Foreskin keratinocyte (primary cell): ENCODE measurements at places on chromosomes 2 and 18. TPM values are rescaled to one million over a fixed set of nuclear protein-coding genes. Genes with fewer than 3 reads are reported as not detected.

- peak; percentile 71 for DNase-seq
Observed at GRCh38 chr2:237714690-237715458, 83.7 kb upstream of the RBM44 start.

DNA sequence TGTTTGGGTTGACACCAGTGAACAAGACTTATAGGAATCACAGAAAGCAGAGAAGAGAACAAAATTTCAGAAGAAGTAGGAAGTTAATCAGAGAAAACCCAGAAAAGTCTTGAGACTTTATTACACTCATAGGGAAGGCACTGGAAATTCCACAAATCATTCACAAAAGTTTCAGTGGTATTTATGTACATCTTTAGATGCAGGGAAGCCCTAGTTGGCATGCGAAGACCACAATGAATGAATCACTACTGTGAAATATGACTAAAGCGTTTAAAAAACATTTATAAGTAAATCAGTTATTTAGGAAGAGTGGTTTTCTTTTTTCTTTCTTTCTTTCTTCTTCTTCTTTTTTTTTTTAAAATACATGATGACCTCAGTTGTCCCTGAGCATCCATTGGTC, 105.1 kb downstream of the NUP35 start:
- no peak for DNase-seq

DNA sequence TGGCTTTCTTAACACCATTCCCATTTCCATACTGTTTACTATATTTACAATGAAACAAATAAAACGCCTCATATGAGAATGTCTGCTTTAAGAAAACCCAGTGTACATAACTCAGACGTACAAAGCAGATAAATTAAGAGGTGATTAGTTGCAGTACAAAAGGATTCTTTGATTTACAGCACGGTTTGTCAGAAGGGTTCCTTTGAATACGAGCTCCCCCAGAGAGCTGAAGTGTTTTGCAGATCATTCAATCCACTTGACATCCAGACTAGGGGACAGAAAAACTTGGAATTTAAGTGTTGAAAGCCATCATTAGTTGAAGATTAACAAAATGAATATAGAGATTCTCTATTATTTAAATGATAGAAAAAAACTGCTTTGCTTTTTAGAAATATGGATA, 72.5 kb downstream of the RAPGEF4 start:
- DNase-seq, result no peak

DNA sequence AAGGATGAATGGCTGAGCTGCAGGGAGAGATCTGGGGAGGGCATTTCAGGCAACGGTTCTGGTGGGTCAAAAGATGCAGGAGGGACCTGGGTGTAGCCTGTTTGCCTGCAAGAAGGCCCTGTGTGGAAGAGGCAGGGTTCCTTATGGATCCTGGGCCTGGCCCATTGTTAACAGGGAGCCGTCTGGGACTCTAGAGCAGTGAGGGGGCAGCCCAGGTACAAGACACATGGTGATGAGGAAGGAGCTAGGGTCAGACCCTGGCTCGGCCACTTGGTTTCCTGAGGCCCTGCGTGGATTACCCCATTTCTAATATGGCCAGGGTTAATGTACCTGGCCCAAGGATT, 124.9 kb downstream of the GLI2 start:
- DNase-seq, result no peak

GRCh38 chr2:104321796-104322349, 532.0 kb upstream of the POU3F3 start:
- DNase-seq, result no peak

DNA sequence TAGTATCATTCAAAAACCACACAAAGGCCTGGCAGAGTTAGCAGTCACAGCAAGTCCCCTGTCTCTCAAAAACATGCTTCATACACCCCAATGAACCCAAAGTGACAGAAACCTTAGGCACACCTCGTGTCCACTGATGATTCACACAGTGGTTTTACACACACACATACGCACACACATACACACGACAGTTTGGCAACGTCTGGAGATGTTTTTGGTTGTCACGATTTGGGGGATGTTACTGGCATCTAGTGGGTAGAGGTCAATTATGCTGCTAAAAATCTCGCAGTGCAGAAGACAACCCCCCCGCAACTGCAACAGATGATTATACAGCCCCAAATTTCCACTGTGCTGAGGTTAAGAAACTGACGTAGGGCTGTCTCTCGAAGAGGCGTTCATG, 72.9 kb upstream of the PARD3B start:
- no peak for DNase-seq

DNA sequence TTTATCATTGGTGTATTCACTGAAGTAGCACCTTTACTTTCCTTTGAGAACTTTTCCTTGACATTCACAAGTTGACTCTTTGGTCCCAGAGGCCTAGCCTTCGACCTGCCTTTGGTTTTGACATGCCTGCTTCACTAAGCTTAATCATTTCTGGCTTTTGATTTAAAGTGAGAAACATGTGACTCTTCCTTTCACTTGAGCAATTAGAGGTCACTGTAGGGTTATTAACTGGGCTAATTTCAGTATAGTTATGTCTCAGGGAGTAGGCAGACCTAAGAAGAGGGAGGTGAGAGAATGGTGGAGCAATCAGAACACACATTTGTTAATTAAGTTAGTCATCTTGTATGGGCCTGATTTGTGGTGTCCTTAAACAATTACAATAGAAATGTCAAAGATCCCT, 1040.7 kb upstream of the SLC39A10 start:
- DNase-seq, result no peak

DNA sequence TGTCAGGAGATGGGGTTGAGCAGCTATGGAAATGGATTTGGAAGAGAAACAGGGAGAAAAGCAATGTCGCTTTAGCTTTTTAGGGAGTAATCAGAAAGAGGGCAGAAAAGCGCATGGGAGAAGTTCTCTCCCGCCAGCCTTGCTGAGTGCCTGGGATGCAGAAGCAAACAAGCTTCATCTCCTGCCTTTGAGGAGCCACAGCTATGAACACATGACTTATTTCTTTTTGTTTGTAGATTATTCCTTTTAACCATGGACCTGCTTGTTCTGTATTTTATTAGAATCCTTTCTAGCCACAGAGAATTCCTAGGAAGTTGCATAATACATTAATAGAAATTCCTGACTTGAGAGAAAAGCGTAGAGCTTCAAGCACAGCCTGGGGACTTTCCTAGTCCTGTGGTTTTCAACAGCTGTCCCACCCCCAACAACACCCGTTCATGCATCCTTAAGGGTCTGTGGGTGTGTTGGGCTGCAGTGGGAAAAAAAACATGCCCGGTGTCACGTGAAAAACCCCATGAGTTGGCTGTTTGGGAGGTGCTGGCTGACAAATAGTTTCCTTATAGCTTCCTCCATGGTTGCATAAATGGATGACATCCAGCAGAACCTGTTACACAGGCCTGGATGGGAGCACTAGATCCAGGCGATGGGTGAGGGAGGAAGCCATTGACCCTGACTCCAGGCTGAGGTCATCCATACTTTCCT, 14.9 kb downstream of the SLC9A4 start:
- DNase-seq, result peak; percentile 96

GRCh38 chr2:69619725-69620124, 23.8 kb downstream of the AAK1 start:
- DNase-seq, result no peak

DNA sequence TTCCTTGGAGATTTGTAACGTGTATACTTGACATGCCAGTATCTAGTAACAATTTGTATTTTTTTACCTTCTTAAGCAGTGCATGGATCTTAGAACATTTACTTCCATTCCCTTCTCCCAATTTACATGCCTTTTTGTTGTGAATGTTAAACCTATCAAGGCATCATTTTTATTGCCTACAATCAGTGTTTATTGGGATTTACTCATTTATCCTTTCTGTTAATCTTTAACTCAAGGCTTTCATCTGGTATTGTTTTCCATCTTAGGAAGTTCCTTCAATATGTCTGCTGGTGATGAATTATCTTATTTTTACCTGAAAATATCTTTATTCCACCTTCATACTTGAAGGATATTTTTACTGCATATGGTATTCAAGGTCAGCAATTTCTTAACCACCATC, 88.5 kb upstream of the EMILIN2 start:
- DNase-seq, result no peak

- DNase-seq, result peak; percentile 86
Observed at GRCh38 chr2:69946351-69947324, 14.8 kb downstream of the ASPRV1 start.

The RPRM gene
- total RNA-seq, result not detected in 2 replicates

The NYAP2 gene
- total RNA-seq, result not detected in 2 replicates

The SLC38A11 gene
- total RNA-seq, result not detected in 2 replicates

The GREB1L gene
- 2.7 and 5.3 TPM in 2 replicates for total RNA-seq

The CRYGD gene
- total RNA-seq, result not detected in 2 replicates
